ENCODE measurements at places on chromosomes 5 and 9.

- no peak for DNase-seq
These were observed 90.7 kb downstream of the MAMDC2 start for GRCh38 chr9:70134360-70134759.

GRCh38 chr5:81326554-81326953 lies 25.2 kb downstream of the ZCCHC9 start:
- DNase-seq, result no peak

- no peak for DNase-seq
These were observed 59.3 kb downstream of the OSTF1 start for GRCh38 chr9:75147638-75148037.

- no peak for DNase-seq
These were observed 82.6 kb downstream of the GLDC start for GRCh38 chr9:6562871-6563430.

GRCh38 chr9:33297432-33297831 lies 7.1 kb downstream of the NFX1 start:
- peak; percentile 33 for DNase-seq

GRCh38 chr5:61582205-61582820 lies 250.3 kb downstream of the ZSWIM6 start:
- DNase-seq, result no peak

DNA sequence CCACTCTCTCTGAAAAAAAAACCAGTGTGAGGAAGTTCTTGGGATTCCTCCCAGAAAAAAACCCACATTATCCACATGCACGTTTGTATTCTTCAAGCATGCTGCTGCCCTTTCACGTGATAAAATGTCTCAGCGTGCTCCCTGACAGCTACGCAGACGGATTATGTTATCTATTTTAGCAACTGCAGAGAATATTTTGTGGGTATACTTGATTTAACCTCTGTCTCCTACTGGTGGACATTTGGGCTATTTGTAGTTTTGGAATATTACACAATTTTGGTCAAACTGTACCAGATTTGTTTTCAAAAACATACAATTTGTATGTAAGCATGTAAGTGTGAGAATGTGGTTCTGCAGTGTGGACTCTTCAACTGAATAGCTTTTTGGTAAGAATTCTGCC lies 10.7 kb downstream of the PRRC2B start:
- DNase-seq, result no peak

DNA sequence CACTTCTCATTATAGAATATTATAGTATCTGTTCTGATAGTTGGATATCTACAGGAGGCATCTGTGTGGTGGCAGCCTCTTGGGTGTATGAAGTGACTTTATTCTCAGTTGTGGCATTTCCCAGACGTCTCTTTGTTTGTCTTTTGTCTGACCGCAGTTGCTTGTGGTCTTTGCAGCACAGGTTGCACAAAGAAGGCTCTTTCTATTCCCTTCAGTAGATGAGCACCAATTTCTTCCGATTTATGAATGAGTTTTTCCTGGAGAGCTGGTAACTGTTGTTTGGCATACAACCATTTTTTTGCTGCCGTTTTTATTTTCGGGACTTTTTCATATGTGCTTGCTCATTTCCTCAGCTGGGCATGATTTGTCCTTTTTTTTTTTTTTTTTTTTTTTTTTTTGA lies 56.4 kb upstream of the MYO10 start:
- DNase-seq, result no peak

GRCh38 chr5:124745928-124746915 lies at the start of gene ZNF608:
Gene ZNF608 (minus strand): TSS chr5:124746639. CDS start chr5:124744989, 1,650 bp downstream.
- peak; percentile 81 for DNase-seq

GRCh38 chr5:147208134-147208533 lies 26.7 kb upstream of the STK32A start:
- peak; percentile 37 for DNase-seq

Measured in right hindlimb (tissue), 1 donor.